Stomach (tissue), 19 donors: ENCODE measurements at places on chromosomes 6 and 20. TPM values are rescaled to one million over a fixed set of nuclear protein-coding genes. Genes with fewer than 3 reads are reported as not detected.

Gene CPNE5
- polyA plus RNA-seq = 1.5 TPM

Gene VGLL2
- not detected for polyA plus RNA-seq

Gene OOEP
- polyA plus RNA-seq = 0.18 TPM

Gene PLEKHG1
- 1.9 TPM for polyA plus RNA-seq

Gene GHRH
- not detected for polyA plus RNA-seq

Gene KCNB1
- polyA plus RNA-seq = not detected

Gene EMILIN3
- 0.90 TPM for polyA plus RNA-seq

Gene LST1
- polyA plus RNA-seq = 26.7 TPM

Gene FBXL4
- 3.3 TPM for polyA plus RNA-seq

Gene DOK5
- polyA plus RNA-seq = 0.61 TPM

Gene COL19A1
- polyA plus RNA-seq = not detected
